ENCODE measurements at places on chromosomes 5 and 9.

DNA sequence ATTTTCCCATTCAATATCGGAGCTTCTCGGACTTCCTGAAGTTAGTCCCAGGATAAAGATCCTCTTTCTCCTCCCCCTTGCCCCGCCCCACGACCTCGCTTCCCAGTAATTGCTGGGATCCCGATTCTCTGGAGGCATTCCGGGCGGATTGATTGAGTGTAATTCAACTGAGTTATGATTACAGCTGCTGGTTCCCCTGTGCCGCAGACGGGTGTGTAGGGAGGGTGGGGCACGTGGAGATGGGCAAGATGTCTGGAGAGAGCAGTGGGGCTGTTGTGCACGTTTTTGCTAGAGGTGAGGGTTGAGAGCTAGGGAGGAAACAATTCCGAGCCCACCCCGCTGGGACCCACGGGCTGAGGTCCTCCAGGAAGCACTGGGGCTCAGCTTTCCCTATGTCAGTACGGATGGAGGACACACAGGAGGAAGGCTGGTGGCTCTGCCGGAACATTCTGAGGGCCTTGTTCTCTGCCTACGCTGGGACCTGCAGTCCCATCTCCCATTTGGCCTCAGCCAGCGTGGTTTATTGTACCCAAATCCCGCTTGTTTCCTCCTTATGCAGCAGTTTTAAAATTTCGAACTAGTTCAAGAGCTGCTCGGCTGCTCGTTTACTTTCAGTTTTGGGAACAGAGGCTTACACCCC is 2.4 kb upstream of the DMRT2 start:
- DNase-seq: no peak

DNA sequence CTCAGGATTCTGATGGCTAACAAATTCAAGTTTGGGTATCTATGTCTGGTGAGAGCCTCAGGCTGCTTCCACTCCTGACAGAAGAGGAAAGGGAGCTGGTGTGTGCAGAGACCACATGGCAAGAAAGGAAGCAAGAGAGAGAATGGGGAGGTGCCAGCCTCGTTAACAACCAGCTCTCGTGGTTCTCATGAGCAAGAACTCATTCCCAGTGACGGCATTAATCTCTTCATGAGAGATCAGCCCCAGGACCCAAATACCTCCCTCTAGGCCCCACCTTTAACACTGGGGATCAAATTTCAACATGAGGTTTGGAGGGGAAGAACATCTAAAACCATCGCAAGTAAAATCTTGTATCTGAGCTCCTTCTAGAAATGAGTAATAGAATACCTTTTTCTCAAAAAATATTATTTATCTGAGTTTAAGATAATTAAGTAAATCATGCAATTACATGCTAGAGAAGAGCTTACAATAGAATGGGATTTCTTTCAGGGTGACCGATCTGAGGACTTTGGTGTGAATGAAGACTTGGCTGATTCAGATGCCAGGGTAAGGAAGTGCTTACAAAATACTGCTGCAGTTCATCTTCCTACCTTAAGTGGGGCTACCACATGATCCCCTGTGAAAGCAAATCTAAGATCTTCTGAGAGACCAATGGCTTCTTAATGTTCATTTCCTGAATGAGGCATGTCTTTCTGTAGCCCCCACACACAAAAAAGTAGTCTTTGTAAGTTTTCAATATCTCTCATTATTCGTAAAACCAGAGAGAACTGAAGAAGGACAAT is 11.5 kb downstream of the ANXA1 start:
- no peak for DNase-seq

- no peak for DNase-seq
Measured at GRCh38 chr5:141512911-141513626, 24.2 kb downstream of the PCDHGC5 start.

- no peak for DNase-seq
Measured at GRCh38 chr9:125888211-125888610, 141.0 kb downstream of the PBX3 start.

DNA sequence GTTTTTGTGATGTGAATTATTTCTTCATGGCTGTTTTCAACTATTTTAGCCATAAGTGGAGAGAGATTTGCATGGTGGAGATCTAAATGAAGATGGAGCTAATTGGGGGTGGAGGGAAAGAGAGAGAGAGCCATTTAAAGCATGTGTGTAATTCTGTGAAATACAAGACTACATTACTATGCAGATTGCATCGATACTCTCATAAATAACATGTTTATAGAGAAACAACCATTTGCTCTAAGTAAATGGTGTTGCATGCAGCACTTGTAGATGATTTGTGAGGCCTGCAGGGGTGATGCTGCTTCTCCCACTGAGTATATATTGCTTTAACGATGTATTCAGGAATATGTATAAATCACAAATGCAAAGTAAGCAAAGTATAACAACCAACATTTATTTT is 270.2 kb upstream of the RIOK2 start:
- no peak for DNase-seq

DNA sequence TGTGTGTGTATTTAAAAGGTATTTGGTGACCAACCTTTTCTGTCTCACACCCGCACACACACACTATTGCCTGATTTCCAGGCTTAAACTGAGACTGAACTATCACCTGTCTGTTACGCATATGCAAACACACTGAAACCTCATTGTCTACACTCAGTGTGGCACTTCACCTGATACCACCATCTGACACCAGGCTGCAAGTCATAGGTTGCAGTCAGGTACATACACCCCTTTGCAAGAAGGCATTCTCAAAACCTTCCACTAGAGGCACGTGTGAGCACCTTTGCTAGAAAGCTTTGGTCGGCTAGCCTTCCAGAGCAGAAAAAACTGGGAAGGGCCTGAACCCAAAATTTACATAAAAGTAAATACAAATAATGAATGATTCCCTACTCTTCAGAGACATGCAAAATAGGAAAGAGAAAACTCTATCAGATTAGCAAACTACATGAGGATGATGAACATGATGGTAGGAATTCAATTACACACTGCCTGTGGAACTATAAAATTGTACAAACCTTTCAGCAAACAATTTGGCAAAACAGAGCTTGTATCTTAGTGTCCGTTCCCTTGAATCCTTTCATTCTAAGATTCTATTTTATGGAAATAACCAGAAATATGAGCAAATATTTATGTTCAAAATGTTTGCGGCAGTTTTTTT is 5.9 kb upstream of the FOXD1 start:
- no peak for DNase-seq

DNA sequence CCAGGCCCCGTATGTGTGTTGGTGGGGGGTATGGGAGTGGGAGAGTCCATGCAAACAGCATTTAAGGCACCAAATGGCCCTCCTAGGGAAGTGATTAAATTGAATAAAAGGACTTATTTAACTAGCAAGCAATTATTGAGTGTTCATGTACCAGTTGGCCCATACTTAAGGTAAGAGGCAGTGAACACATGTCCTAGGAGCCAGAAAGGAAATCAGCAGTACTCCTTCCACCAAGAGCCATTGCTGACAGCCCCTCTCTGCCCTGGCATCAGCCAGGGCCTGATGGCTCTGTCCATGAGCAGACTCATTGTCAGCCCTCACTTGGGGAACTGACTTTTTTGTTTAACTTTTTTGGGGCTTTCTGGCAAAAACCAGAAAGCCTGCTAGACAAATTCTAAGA is 10.4 kb upstream of the SHROOM1 start:
- DNase-seq: no peak

- no peak for DNase-seq
Measured at GRCh38 chr5:40660751-40661150, 19.0 kb upstream of the PTGER4 start.

DNA sequence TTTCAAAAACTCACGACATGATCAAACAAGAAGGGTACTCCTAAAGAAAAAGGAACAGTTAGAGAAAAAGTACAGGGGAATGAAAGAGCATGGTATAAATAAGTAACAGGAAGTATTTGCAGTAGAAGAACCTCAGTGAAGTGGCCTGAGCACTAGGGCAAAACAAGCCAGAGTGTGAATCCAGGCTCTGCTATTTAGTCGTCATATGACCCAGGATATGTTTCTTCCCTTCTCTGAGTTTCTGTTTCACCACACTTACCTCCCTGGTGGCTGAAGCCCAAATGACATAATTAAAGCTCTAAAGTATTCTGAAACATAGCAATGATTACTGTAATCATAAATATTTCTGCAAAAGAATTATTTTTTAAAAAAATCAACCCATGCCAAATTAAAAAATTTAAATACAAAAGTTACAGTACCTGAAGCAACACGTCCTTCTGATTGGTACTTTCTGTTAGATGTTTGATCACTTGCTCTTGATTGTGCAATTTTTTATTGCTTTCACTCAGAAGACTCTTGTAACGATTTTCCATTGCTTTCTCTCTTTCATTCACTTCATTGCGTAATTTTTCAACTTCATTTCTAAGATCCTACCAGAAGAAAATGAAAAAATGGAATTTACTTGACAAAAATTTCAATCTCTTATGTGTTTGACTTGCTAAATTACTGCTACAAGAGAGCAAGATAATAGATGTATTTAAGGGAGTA is 88.9 kb downstream of the CDK5RAP2 start:
- no peak for DNase-seq

DNA sequence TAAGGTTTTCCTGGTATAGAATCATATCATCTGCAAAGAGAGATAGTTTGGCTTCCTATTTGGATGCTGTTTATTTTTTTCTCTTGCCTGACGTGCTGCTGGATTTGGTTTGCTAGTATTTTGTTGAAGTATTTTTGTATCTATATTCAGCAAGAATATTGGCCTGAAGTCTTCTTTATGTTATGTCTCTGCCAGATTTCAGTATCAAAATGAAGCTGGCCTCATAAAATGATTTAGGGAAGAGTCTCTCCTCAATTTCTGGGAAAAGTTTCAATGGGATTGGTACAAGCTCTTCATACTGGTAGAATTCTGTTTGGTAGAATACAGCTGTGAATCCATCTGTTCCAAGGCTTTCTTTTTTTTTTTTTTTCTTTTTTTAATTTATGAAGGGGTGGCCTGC is 799.0 kb upstream of the TYRP1 start:
- no peak for DNase-seq

GRCh38 chr9:136849960-136850865 is 1.0 kb downstream of the PHPT1 start:
- DNase-seq: no peak

Measured in NT2/D1 (cell line).